ENCODE measurements at places on chromosomes 2 and 18.

GRCh38 chr2:133579274-133579673, 11.0 kb upstream of the NCKAP5 start:
- no peak for DNase-seq

DNA sequence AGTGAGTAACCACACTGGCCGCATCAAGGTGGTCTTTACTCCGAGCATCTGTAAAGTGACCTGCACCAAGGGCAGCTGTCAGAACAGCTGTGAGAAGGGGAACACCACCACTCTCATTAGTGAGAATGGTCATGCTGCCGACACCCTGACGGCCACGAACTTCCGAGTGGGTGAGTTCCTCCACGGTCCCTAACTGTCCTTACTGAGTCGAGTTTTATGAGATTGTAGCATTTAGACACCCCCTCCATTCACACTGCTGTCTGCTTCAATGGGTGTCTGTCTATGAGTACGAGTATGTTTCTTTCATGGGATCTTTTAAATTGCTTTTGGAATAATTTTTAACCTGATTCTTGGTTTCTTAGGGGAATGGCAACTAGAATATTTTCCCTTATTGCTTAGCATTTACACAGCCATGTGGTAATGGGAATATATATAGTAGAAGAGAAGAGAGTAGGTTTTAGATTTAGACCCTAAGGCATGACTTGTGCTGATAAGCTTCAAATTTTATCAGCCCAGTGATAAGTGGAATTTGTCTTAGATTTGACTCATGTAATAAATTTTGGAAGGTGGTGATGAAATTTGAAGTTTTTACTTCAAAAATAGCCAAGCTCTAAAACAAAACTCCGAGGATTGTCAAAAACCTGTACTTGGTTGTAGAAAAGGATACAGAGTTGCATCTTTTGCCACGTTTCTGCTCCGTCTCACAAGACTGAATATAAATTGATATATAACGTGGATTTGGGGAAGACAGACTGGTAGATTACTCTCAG, 188.2 kb downstream of the LTBP1 start:
- DNase-seq: no peak

DNA sequence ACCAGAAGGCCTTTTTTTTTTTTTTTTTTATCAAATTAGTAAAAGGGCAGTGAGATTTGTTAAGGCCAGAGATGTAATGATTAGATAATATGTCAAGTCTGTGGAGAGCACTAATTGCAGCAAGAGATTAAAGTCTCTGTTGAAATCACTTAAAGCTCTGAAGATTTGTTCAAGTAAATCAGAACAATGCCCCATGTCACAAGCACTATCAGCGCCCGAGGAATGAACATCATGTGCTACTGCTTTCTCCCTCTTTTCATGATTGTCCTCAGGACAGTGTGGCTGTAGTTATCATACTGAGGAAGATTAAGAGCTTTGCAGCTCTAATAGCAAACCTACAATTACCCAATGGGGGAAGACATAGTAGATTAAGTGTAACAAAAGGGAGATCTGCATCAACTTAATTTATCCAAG, 71.1 kb downstream of the TDRD15 start:
- DNase-seq: no peak

- DNase-seq: no peak
These were observed 161.8 kb downstream of the CELF4 start for GRCh38 chr18:37403788-37404187.

DNA sequence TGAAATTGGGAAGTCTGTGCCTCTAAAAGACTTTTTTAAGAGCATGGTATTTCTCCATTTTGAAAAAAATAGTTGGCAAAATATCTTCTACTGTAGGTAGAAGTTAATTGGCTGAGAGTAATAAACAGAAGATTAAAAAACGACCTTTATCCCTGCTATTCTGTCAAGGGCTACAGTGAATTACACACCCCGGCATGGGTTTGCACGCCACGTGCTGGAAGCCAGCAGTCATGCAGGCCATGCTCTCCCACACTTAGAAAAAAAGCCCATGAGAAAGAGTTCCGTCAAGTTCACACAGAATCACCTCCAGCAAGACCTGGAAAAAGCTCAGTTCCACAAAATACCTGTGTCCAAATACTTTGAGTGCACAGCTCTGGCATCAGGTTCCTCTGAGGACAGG, 26.8 kb downstream of the FAM110C start:
- no peak for DNase-seq

DNA sequence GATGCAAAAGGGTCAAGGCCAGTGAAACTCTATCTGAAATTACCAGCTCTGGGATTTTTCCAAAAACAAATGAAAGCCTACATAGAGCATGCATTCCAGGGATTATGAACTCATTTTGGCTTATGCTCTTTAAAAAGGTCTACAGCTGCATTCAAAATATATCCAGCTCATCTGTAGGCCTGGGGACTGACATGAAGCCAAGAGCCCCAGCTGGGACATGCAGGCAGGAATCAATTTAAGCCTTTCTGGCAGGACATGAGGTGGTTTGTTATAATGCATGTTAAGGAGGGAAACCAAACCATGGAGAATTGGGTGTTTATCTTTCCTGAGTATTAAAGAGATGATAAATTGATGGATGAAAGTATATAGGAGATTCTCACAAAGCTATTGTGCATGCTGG, 164.5 kb downstream of the RBM43 start:
- DNase-seq: no peak

DNA sequence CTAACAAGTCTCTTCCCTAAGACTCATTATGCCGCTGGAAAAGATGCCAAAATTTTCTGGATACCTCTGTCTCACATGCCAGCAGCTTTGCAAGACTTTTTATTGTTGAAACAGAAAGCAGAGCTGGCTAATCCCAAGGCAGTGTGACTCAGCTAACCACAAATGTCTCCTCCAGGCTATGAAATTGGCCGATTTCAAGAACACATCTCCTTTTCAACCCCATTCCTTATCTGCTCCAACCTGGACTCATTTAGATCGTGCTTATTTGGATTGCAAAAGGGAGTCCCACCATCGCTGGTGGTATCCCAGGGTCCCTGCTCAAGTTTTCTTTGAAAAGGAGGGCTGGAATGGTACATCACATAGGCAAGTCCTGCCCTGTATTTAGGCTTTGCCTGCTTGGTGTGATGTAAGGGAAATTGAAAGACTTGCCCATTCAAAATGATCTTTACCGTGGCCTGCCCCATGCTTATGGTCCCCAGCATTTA, 26.3 kb downstream of the DHRS9 start:
- peak; percentile 83 for DNase-seq

GRCh38 chr2:106885971-106886915, at the start of gene ST6GAL2:
Gene ST6GAL2 (minus strand): TSS chr2:106886167. CDS start chr2:106843977, 42,190 bp downstream.
- DNase-seq: peak; percentile 46

DNA sequence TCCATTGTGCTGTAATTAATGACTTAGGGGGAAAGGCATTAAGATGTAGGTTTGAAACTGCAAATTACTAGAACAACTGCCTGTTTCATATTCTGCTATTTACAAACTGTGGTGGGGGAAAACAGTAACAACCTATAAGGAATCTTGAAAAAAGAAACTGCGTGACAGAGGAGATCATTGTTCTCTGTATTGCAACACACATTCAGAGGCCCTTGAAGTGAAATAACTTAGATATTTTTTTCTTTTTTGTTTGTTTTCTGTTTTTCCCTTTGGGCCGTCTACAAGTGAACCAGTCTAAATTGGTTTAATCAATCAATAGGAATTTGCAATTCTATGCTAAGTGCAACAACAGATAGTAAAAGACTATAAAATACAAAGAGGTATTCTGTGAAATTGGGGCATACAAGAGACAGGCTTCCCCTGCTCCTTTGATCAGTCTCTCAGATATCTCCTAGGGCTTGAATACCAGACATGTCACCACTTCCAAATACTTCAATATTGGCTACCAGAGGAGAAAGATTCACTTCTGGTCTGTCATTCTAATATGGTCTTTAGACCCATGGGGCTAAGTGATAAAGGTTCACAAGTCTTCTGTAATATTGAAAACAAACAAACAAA, 2055.1 kb upstream of the CELF4 start:
- no peak for DNase-seq

GRCh38 chr2:88016086-88016959, at the start of gene RNU2-63P:
Gene RNU2-63P (minus strand): TSS chr2:88016547.
- DNase-seq: peak; percentile 68

Measured in AG20443 (cell line).